Renal cortical epithelial cell (primary cell): ENCODE measurements at places on chromosomes 11 and 22. TPM values are rescaled to one million over a fixed set of nuclear protein-coding genes. Genes with fewer than 3 reads are reported as not detected.
A peak's percentile ranks its signal among the peaks of the same experiment; 100 is the strongest.

GSTT2 gene
- 0.20 TPM in 1 of 2 replicates, not detected in the other for total RNA-seq

RIN1 gene
- 5.9 and 7.4 TPM in 2 replicates for total RNA-seq

CEND1 gene
- total RNA-seq, result 0.60 TPM in 1 of 2 replicates, not detected in the other

MRGPRF gene
- 0.10 TPM in 1 of 2 replicates, not detected in the other for total RNA-seq

SLC22A6 gene
- not detected in 2 replicates for total RNA-seq

GAL3ST1 gene
- total RNA-seq, result 2.6 and 6.4 TPM in 2 replicates

SYVN1 gene
- 17.2 and 49.8 TPM in 2 replicates for total RNA-seq

GRCh38 chr11:104764710-104765045 lies 133.6 kb downstream of the CASP12 start:
- DNase-seq, result no peak

DNA sequence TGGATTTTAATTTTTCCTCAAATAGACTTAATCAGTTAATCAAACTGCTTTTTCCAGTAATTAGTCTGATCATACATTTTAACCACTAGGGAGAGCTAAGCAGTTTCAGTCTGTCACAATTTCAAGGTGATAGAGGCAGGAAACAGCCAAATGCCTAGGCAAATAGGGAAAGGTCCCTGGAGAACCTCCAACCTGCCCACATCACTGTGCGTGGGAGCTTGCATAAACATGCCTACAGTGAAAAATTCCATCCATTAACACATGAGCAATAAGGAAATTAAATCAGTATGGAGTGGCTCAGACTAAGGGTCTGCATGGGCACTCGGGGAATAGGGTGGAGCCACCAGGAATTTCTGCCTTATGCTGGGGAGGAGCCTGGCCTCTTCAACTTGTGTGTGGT lies 74.6 kb downstream of the AASDHPPT start:
- DNase-seq, result peak; percentile 87

GRCh38 chr11:6895010-6895409 lies 2.7 kb upstream of the OR2D2 start:
- DNase-seq, result no peak

DNA sequence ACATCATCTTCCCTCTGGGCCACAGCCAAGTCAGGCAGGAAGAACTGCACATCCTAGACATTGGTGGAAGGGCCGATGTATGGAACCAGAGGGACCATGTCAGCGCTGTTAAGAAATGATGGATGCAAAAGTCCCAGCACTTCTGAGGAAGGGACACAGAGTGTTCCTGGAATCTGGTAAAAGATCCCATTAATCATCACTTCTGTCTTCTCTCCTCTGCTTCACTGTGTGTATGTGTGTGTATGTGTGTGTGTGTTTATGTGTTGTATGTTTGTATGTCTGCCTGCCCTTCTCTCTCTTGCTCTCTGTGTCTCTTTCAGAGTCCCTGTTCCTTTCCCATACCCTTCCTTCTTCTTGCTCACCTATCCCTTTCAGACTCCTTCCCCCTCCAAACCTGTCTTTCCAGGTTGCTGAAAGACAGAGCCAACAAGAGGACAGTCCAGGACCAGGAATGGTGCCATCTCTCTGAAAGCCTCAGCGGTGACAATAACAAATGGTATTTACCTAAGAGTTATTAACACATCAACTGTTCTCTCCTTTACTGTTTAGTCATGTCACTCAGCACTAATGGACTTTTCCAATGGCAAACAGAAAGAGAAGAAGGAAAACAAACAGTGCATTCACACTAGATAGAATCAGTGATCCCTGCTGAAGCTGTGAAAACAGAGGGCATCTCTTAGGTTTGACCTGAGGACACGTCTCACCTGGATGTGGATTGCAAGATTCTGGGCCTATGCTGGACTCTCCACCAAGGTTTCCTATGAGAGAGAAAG lies 47.1 kb downstream of the EHF start:
- no peak for DNase-seq

GRCh38 chr11:24734742-24735237 lies 237.9 kb downstream of the LUZP2 start:
- no peak for DNase-seq

DNA sequence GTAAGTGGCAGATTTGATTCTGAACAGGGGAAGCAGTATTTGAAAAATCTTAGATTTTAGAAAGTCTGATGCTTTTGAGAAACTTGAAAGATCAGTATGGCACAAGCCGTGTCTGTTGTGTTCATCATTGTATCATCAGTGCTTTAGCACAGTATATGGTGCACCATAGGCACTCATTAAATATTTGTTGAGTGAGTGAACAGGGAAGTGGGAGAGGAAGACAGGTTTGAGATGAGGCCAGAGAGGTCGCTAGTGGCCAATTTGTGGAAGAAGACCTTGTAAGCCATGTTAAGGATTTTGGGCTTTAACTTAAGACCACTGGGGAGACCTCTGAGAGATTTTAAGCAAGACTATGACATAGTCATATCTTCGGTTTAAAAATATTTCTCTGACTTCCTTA lies 12.9 kb downstream of the CHEK1 start:
- no peak for DNase-seq

DNA sequence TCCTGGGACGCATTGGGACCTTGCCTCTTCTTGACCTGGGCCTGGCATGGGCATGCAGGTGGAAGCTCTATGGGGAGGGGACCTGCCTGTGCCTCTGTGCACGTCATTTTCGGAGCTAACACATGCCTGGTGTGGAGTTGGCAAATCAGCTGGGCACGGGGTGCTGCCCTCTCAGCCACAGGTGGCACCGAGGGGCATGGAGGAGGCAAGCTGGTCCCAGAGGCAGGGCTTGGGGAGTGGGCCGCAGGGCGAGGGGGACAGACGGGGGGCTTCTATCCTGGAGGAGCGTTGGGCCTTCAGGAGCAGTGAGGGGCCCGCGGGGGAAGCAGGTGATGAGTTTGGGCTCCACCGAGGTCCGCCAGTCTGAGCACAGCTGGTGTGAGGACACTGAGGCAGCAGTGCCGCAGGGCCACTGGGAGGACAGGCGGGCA lies 362.0 kb downstream of the TBC1D22A start:
- DNase-seq, result no peak

DNA sequence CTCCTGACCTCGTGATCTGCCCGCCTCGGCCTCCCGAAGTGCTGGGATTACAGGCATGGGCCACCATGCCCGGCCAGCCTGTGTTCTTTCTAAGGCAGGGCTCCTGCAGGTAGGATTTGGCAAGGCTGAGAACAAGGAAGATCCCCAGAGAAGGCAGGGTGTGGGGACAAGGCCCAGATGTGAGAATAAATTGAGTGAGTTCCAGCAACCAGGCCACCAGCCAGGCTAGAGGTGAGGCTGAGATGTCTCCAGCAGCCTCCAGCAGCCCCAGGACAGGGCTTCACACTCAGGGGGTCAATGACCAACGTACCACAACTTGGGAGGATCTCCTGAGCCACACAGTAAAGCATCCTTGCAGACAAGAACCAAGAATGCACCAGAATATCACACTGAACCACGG lies 75.1 kb downstream of the BUD13 start:
- no peak for DNase-seq

DNA sequence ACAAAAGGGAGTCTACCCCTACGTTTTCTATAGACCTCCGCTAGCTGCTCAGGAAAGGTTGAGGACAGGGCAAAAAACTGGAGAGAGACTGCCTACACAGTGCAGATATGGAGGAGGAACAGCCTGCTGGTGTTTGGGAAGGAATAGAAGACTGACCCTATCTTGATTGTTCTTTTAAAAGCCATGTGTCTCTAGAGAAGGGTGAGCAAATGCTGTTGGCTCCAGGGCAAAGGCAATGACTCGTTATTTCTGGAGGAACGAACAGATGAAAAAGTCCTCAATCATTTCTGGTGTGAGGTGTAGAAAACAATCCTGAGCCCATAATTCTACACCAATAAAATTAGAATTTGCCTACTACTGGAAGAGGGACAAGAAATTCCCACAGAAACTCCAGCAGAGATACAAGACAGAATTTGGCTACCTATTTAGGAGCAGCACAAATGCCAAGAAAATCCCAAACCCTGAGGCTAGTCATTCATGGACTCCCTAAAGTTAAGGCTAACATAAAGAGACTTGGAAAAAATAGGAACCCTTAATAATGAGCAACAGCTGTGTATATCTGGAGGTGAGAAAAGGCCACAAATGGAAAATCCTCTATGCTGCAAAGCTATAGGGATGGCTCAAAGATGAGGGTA lies 1206.3 kb upstream of the CNTN5 start:
- DNase-seq, result no peak

DNA sequence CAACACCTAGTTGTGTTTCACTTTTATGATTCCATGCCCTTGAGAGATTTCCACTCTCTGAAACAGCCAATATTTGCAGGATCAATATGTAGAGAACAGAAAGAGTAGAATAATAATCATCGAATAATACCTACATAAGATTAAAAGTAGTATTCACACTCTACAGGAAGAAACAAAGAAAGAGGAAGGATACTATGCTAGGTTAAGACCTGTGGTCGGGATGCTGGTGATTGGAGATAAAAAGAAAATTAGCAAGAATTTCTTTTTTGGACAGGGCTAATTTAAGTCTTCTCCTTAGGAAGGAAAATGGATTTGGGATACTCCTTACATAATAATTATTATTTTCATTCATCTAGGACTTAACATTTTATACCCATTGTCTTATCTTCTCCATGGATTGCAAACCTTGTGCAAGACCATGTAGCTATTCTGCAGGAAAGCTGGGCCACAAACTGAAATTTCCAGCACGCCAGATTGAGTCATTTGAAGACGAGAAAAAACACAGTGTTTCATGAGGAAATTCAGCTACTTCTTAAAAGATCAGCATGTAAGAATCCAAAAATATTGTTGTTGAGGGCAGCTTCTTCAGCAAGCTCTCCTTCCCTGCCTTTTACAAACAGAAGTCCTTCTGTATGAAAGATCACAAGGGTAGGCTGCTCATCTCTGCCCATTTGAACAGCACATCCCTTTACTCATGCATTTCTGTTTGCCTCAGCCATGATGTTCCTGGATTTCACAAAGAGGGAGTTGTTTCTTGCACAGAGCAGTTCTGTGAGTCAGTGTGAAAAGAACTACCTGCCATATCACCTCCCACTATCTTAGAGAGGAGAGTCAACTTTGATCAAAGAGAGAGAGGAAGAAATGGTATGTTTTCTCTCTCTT lies 90.7 kb downstream of the FAM76B start:
- peak; percentile 31 for DNase-seq

- peak; percentile 8 for DNase-seq
Observed at GRCh38 chr22:38652859-38653258, 3.3 kb downstream of the FAM227A start.

- DNase-seq, result no peak
Observed at GRCh38 chr22:21768435-21768834, 32.8 kb upstream of the YPEL1 start.

- DNase-seq, result no peak
Observed at GRCh38 chr22:19808873-19809478, 45.7 kb downstream of the GNB1L start.
